ENCODE measurements at places on chromosomes 5 and 9. TPM values are rescaled to one million over a fixed set of nuclear protein-coding genes. Genes with fewer than 3 reads are reported as not detected.

The TRPM3 gene
- 0.01 TPM for polyA plus RNA-seq

The EGFLAM gene
- polyA plus RNA-seq: 20.1 TPM

The PIP5K1B gene
- polyA plus RNA-seq: not detected

The PCDHGB5 gene
- polyA plus RNA-seq: 12.5 TPM

DNA sequence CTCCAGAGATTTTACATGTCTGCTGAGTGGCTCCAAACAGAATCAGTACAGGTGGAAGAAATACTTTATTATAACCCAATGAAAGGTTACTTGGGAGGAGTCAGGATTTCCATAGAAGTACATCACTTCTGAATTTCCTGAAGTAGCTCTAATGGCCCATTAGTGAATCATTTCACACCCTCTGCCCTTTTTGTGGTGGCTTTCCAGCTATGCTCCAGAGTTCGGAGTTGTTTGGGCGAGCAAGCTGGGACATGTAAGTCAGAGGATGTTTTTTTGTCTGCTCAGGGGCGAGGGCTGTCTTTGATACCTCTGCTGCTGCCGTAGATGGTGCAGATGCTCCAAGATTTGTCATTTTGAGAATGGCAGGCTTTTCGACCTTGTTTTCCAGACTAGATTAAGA, 226.1 kb downstream of the GOLPH3 start:
- no peak for DNase-seq

DNA sequence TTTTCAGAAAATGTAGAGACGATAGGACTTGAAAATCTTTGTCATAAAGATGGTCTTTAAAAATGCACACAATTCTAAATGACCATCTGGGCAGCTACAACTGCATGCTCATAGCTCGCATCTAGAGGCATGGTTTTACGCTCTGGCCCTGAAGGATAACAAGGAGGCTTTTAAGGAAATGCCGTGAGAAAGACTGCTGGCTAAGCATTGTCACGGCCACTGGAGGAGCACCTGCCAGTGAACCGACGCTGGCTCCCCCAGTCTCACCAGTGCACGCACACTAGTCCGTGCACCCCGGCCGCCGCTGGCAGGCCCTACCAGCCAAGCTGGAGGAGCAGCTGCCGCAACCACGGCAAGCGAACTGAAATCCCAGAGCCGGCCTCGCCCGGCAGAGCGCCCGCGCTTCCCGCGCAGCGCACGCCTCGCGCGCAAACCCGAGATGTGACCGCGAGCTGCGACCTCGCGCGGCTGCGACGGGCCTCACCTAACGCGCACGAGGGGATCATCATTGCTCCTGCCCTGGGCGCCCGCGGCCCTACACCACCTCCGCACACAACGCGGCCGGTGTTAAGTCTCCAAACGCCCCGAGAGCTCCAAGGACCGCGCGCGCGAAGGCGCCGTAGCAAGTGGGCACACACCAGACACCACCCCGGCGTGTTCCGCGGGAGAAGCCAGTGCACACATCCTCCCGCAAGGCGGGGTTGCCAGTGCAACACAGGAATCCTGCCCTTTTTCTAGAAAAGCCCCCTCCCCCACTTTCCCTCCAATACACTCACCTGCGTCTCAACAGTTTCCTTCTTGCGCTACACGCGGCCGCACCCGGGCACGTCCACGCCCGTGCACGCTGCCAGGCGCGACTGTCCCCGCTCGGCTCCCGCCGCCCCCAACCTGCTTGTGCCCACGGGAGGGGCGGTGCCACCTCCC, 5.3 kb downstream of the ELAVL2 start:
- no peak for DNase-seq

DNA sequence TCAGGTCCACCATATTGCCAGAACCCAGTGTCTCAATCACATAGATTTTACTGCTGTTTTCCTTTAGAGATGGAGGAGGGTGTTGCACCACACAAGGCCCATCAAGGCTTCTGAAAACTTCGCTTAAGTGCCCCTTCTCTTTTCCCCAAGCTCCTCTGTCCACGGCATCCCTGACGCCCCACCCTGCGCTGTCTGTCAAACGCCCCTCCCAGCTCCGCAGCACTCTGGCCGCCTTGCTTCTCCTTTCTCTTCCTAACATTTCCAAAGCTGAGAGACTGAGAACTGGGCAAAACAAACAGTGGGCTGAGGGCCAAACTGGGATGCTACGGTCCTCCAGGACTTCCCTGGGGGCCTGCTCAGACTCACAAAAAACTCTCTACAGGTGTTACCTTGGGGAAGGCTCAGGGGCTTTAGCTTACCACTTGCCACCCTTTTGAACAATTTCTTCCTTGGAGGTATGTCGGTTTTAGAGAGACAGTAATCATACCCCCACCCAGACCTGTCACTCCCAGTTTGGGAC, 28.3 kb upstream of the ERGIC1 start:
- DNase-seq: no peak

DNA sequence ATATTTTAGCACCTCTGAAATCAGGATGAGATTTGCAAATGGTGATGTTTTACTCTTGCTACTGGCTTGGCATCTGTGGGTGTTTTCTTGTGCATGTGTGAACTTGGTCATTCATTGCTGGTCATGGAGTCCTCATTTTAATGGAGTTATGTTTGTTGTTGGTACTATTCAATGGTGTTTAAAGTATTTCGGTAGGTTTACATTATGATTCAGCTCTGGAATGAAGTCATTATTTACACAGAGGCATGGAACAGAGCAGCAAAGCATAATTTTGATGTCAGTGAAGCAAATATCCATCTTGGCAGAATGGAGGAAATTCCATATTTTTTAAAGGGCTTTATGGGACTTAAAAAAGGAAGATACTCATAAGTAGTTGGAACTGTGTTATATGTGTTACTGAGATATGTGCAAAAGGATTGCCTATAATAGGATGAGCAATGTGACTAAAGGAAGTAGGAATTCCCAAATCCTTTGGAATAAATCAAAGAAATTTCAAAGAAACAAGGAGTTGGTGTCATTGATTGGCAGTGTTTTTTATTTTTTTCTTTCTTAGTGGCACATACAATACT, 147.4 kb downstream of the ACTBL2 start:
- DNase-seq: peak; percentile 52

GRCh38 chr5:78016863-78017529, 240.9 kb upstream of the TBCA start:
- DNase-seq: no peak

GRCh38 chr9:97136421-97136820, 97.5 kb upstream of the CTSV start:
- no peak for DNase-seq

GRCh38 chr9:87065981-87066380, 118.7 kb upstream of the GAS1 start:
- DNase-seq: no peak

DNA sequence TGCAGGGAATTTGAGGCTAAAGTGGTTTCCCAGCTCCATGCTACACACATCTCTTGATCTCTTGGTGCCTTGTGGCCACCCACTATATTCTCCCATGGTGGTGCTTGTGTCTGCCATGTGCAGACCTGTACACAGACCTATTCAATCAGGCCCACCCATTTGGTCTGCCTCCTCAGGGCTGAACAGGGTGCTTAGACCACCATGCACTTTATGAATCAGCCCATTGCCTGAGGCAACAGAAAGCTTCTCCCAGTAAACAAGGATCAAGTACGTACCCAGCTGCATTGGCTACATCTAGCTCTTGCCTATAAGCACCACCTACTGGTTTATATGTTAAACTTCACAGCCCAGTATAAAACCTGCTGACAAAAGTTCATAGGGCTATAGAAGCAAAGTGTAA, 664.3 kb upstream of the EDIL3 start:
- DNase-seq: peak; percentile 44

- DNase-seq: peak; percentile 94
These were observed 432.1 kb upstream of the RGMB start for GRCh38 chr5:98341038-98342032.

DNA sequence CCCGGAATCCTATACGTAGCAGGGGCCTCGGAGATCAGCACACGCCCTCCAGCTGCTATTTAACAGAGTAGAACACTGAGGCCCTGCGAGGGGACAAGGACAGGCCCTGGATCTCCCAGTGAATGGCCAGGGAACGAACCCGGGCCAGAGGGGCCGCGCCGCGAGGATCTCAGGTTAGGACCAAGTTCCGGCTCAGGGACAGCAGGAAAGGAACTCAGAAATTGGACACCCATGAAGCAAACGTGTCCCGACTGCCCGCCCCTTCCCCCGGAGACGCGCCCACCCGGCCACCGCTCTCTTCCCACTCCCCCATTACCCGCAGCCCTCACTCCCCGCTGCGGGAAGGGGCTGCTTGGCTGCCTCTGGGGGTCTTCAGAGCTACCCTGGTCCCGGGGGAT, 1.0 kb upstream of the FOXE1 start:
- DNase-seq: no peak

GRCh38 chr5:132210944-132211343, 16.7 kb downstream of the P4HA2 start:
- DNase-seq: no peak

GRCh38 chr9:127216888-127217217, 47.7 kb upstream of the GARNL3 start:
- DNase-seq: no peak

Data from AG04450 (cell line).